ENCODE measurements at places on chromosomes 5 and 9.

- no peak for DNase-seq
These were observed 39.0 kb upstream of the TTC1 start for GRCh38 chr5:159969966-159970365.

DNA sequence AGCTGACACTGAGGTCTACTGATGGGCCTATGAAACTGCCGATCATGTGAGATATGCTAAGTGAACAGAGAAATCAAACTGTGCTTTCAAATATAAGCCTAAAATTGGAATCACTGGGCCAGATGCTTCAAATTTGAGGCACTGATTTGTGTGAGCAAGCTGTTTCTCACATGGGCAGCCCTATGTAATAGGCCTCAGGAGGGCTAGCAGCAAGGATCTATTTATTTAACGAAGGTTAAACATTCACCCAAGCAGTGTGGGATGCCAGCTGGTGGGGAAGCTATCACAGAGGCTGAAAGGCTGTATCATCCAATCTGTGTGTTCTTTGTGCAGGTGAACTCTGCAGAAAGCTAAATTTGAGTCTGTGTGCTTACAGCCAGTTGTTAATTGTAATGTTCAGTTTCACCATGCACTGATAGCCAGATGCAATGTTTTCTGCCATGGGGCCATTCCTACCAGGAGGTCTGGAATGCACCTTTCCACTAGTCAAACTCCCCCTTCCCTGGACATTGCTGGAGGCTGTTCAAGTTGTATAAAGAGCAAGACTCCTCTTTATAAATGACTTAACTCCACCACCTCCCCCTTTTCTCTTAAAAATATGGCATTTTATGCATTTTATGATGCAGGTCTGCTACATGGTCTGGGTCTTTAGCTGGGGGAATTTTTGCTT, 228.9 kb downstream of the SH3GL2 start:
- no peak for DNase-seq

DNA sequence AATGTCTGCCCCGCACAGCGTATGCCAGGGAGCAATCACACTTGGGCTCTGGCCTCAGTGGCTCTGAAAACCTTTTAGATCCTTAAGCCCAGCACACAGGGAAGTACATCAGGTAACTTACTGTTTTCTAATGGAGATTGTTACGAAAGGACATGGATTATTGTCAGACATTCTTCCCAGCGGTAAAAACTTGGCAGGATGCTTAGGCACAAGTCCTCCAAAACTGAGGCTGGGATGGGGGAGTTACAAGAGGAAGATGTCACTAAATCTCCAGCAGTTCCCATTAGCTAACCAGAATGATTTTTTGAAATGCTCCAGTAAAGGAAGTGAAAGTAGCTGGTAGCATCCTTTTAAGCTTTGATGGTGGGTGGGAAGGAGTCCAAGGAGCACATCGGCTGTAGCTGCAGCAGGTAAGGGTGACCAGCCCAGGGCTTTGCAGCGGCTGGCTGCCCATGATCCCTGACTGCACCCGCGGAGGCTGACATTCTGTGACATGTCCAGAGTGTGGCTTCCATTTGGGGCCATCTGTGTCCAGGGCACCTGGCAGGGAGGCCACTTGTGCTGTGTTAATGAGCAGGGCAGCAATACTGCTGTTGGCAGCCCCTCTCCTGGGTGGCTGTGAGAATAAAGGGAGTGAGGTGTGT, 165.8 kb downstream of the GADD45G start:
- DNase-seq: no peak

- no peak for DNase-seq
These were observed 9.8 kb downstream of the SLC12A2 start for GRCh38 chr5:128093368-128093767.

GRCh38 chr5:7412409-7412808, 16.5 kb downstream of the ADCY2 start:
- DNase-seq: no peak

DNA sequence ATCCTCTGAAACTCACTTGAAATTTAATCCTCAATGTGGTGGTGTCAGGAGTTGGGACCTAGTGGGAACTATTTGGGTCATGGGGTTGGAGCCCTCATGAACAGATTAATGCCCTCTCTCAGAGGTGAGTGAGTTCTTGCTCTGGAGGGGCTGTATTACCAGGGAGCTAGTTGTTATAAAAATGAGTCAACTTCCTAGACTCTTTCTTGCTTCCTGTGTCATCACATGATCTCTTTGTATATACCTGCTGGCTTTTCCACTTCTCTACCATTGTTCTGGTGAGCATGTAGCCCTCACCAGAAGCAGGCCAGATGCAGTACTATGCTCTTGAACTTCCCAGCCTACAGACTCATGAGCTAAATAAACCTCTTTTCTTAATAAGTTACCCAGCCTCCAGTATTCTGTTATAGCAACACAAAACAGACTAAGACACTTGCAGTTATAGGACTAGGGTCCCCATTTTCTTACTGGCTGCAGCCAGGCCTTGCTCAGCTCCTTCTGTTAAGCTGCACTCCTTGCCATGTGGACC, 127.5 kb downstream of the SUSD1 start:
- no peak for DNase-seq

GRCh38 chr9:115015018-115015635, 84.7 kb upstream of the TNFSF8 start:
- no peak for DNase-seq

- no peak for DNase-seq
These were observed 20.5 kb upstream of the TXN start for GRCh38 chr9:110276781-110277180.

DNA sequence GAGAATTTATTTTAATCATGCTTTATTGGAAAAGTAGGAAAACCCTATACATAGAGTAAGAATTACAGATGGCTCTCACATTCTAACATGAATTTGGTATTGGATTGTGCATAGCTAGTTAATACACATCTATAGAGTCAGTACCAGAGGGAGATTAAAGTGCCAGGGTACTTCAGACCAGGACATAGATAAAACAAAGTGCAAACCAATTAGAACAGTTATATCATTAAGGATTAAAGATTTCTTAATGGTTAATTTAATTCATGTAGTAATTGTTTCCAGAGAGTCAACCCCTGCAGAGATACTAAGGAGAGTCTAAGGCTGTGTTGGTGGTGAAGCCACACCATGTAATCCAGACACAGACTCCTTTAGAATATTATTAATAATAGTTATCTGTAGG, 8.8 kb downstream of the ISOC1 start:
- DNase-seq: no peak

DNA sequence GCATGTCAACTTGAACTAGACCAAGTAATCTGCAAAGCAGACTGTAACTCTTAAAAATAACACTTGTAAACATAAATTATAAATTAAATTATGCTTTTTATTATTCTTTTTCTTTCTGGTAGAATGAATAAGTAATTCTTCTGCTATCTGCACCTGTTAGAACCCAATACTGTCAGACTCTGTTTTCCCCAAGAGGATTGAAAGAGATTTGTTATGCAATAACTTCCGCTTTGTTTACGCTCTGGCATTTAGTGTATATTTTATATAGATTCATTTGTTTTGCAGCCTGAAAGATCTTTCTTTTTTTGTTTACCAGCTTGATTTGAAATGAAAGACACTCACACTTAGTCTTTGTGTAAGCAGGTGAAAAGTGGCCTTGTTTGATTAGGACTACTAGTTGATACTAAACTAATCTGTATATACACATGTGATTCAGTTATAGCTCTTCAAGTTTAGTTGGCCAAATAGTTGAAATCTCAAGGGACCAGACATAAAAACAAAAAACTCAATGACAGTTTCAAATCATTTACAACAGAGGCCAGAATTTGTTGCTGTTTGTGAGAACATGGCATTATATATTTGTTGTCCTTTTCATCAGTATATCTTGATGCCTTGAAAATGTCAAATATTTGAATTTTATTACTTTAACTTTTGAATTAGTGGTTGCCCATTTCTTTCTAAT, 155.8 kb downstream of the PBX3 start:
- DNase-seq: no peak

GRCh38 chr5:14713476-14714390, 49.2 kb downstream of the OTULIN start:
- no peak for DNase-seq

DNA sequence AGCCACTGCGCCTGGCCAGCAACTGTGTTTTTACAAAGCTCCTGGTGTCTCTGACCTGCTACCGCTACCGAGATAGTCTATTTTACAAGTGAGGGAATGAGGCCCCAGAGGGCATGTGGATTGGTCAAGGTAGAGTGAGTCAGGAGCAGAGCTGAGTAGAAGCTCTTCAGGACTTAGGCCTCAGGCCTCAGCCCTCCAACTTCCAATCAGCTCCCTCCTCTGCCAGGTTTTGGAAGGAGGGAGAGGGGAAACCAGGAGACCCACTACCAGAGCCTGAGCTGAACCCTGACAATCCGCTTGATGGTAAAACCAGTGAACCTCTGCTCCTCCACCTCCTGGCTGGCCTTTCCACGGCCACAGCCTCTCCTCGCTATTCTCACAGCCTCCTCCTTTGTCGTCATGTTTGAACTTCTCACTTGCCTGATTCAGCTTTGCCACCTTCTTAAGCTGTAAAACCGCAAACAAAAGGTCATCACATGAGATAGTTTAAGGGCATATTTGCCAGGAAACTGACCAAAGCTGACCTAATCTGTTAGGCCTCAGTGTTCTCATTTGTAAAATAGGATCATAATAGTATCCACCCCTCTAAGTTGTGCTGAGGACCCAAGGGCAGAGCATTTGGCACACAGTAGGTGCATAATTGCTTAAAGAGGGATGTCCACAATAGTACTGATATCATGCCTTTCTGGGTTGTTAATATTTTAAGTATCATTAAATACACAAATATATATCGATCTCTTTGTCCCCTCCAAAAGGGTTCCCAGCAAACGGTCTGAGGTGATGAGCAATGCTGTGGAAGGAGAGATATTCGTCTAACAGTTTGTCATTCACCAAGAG, 1.7 kb downstream of the TRAF1 start:
- no peak for DNase-seq

DNA sequence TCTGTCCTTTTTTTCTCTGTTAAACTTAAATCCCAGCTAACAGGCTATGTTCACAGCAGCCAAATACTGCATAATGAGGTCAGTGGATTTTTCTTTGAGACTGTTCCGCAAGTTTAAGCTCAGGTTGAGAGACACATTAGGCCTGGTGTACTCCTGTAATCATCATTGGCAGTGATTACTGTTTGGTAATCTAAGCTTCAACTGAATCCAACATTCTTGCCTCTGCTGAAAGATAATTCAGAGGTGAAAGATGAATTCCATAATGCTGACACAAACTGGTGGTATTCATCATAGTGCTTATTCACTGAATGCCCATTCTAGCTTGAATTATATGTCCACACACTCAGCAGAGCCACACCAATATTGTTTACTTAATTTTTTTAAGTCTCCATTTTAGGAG, 108.5 kb downstream of the NFIB start:
- DNase-seq: no peak

DNA sequence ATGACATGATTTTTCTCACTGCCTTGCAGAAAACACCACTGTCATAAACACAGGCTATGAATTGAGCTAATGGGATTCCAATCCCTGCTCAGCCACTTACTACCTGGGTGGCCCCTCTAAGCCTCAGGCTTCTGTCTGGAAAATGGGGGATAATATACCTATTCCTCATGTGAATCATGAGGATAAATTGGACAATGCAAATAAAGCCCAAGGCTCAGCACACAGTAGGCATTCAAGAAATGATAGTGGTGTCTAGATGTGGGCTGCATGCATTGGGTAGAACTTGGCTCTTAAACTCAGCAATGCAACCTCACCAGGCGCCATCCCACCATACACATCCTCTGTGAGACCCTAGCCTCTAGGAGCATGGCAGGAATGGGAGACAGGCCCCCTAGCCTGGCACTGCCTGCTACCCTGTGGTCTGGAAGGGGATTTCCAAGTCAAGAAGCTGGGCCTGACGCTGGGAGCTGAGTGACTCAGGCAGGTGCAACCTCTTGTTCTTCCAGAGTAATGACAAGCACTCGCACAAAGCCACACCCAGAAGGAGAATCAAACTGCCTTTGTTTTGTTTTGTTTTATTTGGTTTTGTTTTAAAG, 2.3 kb upstream of the TNIP1 start:
- peak; percentile 95 for DNase-seq

DNA sequence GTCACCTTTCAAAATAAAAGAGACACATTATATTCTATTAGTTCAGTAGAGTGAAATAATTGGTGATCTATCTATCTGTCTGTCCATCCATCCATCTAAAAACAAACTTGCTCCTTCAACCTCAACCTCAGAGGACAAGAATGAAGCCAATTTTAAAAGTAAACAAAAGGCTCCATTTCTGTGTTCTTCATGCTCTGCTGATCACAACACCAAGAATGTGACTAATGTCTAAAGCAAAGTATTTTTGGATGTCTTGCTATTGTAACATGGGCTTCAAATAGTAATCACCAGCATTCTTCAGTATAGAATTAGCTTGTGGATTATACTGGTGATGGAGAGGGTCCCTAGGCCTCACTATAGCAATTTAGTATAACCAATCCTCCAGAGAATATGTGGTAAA, 1304.4 kb downstream of the MAT2B start:
- DNase-seq: no peak

GRCh38 chr5:133817456-133817855, 151.0 kb downstream of the C5orf15 start:
- DNase-seq: no peak

GRCh38 chr9:17481565-17481964, 97.3 kb upstream of the SH3GL2 start:
- no peak for DNase-seq

GRCh38 chr5:159257629-159258283, 5.3 kb upstream of the UBLCP1 start:
- no peak for DNase-seq

GRCh38 chr5:10331341-10331796, 22.1 kb upstream of the MARCHF6 start:
- DNase-seq: no peak

DNA sequence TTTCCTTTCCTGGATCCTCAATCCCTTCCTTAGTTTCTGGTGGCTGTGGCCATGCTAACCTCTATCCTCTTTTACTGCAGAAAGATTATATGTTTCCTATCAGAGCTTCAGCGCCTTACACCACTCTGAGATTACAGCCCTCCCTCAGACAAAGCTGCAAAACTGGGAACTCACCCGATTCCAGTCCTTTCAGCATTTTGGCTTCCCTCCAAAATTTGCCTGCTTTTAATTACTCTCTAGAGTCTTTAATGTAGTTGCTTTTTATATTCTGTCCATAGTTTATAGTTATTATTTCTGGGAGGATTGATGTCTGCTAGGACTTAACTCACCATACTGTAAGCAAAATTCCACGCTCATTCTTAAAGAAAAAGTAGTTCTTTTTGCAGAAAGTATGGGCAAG, 110.2 kb downstream of the NSG2 start:
- no peak for DNase-seq

DNA sequence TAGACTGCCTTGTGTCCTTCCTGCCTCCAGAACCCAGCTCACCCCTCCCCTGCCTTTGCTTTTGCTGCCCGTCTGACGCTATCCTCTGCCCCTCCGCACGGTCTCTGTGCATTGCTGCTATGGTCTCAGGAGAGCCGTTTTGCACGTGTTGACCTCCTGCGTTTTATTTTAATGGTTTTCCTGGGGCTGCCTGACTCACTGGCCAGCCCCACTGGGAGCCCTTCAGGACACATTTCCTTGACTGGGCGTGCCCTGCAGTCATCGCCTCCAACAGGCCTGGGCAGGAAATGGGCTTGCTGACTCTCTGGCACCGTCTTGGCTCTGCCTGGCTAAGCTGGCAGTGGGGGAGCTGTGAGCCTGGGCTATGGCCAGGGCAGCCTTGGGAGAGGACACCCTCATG, 17.9 kb upstream of the ASS1 start:
- DNase-seq: no peak

GRCh38 chr5:112960315-112960714, 16.3 kb upstream of the DCP2 start:
- DNase-seq: no peak

GRCh38 chr5:103706939-103707682, 144.5 kb upstream of the NUDT12 start:
- no peak for DNase-seq
